Non-pigmented ciliary epithelial cell (primary cell): ENCODE measurements at places on chromosomes 2 and 18.
A peak's percentile ranks its signal among the peaks of the same experiment; 100 is the strongest.

- no peak for DNase-seq
Measured at GRCh38 chr2:63422556-63422955, 165.7 kb downstream of the WDPCP start.

DNA sequence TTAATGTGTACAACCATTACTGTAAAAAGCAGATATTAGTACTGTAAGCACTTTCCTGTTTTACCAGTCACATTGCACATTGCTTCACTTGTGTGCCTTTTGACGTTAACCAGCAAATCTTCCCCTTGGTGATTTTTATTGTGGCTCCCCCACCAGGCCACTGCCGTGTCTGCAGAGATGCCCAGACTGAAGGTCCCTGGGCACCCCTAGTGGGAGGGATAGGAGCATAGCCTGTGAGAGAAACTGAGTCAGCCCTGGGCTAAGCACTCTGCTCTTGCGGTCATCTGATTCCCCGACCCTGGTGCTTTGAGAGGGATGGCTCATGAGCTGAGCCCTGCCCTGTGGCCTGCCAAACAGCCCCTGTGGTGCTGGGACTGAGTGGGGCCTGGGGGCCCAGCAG lies 73.4 kb downstream of the INPP4A start:
- no peak for DNase-seq

- DNase-seq: peak; percentile 69
Measured at GRCh38 chr2:169462896-169463695, 16.2 kb upstream of the BBS5 start.

DNA sequence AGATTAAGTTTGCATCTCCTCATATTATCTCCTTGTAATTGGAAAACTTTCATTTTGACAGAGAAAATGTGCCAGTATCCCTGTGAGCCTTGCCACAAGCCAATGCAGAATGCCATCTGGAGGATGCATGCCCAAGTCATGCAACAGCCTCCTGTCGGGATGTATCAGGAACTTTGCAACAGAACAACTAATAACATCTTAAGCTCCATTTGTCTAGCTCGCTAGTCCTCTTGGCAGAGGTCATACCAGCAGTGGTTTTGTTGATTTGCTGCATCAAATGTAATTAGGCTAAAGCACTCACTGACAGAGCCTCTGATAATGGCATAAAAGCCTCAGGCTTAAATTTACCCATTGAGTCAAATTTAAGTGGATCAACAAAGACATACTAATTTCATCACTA lies 125.8 kb downstream of the UBE2E3 start:
- no peak for DNase-seq

DNA sequence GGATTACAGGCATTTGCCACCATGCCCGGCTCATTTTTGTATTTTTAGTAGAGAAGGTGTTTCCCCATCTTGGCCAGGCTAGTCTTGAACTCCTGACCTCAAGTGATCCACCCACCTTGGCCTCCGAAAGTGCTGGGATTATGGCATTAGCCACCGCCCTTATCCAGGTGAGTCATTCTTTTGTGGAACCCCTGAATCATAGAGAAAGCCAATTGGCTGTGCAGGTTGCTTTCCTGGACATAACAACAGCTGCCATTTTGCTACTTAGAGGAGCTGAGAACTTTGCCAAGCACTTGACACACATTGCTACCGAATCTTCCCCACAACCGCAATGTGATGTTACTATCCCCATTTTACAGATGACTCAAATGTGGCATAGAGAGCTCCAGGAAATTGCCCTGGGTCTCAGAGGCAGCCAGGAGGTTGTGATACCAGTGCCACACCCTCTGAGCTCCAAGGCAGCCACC lies 36.0 kb downstream of the SETBP1 start:
- DNase-seq: no peak

DNA sequence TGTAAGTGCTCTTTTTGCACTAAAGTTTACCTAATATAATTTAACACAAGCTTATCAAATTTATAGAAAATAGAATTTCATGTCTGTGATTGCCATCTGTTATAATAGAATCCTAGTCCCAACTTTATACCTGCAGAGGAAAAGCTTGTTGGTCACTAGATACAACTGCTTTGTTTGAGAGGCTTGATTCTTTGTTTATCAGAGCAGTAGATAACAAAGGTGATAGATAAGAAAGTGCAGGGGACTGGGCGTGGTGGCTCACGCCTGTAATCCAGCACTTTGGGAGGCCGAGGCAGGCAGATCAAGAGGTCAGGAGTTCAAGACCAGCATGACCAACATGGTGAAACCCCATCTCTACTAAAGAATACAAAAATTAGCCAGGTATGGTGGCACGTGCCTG lies 528.0 kb downstream of the STK39 start:
- no peak for DNase-seq

- no peak for DNase-seq
Measured at GRCh38 chr2:240561325-240561971, 1.3 kb downstream of the DUSP28 start.

DNA sequence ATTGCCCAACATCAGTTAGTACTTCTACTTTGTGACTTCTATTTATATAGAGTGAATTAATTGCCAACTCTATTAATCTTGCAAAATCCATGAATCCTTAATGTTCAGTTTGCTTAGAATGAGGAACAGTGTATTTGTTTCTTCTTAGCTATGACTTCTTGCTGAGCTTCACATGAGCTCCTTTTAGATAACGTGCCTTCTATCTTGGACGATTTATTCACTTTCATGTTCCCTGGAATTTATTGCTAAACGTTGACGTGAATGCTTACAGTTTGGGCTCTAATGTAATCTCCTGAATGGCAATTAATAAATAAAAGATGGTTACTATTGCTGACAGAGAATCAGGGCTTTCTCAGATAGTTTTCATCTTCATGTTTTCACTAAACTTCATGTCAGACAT lies 384.5 kb upstream of the NRP2 start:
- DNase-seq: no peak

- DNase-seq: no peak
Measured at GRCh38 chr2:240965905-240966456, 32.4 kb upstream of the SNED1 start.

DNA sequence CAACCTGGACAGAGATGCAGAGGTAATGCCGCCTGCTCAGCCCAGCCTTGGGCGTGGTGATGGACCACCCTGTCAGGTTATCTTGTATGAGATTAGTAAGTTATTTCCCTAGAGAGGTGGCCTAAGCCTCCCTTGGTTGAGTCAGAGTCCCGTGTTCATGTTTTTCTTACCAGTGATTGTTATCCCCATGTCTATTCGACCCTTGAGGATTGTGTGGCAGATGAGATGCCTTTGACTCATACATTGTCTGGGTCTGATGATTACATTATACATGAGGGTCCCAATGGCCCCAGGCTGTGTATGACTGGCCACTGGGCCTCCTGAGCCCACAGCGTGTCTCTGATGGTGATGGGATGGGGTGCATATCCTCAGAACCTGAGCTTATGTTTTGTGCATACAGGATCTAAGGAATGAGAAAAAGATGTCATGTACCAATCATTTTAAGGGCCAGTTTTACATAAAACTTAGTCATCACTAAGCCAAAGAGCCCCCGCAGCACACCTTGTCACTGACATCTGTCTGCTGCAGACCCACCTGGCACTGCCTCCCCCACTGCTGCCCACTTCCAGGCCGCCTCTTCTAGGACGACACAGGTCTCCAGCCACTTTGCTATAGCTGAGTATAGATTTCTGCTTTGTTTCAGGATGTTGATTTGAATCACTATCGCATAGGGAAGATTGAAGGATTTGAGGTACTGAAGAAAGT lies 7.7 kb downstream of the PPP1R7 start:
- no peak for DNase-seq

DNA sequence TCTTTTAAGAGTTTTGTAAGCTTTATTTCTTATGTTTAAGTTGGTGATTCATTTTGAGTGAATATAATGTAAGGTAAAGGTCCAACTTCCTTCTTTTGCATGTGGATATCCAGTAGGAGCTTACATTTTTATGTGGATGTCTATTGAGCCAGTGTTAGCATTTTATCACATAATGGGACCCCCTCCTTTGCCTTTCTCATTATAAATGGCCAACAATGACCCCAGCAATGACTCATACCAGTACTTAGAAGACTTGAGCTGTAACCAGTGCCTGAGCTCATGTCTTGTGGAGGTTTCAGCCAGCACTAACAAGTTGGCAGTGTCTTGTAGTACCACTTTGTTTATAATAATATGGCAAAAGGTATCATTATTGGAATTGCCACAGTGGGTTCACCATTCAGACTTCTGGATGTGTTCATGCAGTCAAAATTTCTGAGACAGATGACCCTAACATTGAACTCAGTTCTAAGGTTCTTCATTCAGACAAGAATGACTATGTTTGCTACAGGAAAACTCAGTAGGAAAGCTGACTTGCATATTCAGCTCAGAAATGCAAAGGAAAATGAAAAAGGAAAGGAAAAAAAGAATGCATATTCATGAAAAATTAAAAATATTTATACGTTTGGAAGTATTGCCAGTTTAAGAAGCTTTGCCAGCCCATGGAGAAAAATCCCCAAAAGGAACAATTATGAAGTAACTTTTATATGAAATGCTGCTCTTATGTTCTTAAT lies 41.0 kb downstream of the CDKL4 start:
- DNase-seq: no peak
